ENCODE measurements at places on chromosomes 11 and 22.

- DNase-seq = no peak
These were observed 203.1 kb upstream of the B3GAT1 start for GRCh38 chr11:134615041-134615615.

DNA sequence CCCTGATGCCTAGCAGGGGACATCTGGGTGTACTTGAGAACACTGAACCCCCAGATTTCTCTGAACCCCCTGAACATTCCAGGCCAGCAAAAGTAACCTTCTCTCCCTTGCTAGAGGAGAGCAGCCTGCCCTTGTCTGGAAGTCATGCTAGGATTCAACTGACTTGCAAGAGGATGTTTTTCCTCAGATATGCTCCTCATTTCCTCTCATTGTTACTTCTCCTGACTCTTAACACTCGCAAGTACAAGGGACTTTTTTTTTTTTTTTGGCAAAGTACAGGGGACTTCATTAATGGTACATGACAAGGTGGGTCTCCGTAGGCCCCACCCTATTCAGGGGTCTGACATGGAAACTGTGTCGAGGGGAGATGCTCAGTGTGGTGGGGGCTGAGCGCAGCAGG lies 6.3 kb upstream of the MCHR1 start:
- no peak for DNase-seq

DNA sequence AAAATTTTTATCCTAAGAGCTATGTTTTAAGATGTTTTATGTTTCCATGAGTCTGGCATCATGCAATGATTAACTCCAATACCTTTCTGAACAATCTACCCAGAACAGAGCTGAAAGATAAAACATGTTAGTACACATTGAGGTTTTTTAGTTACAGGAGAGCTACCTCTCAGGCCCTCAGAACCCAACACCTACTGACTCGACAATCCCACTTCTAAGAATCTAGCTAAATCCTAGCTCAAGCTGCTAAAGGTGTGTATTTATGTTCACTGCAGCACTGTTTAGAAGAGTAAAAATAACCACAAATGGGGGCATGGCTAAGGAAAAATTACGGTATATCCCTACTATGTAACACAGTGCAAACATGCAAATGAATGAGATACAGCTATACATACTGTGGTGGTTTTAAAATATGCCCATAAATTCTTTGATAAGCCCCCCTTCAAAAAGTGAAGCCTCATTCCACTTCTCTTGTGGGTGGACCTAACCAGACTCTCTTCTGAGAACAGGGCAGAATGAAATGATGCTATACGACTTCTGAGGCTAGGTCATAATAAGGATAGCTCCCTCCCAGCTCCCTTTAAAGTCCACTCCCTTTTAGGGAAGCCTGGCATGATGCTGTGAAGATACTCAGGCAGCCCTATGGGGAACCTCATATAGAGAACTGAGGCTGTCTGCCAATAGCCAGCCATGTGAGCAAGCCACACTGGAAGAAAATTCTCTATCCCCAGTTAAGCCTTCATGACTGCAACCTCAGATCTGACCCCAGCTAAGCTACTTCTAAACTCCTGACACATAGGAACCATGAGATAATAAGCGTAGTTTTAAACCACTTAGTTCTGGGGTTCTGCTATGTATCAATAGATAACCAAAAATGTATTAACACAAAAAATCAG lies 29.5 kb downstream of the TMEM123 start:
- DNase-seq = peak; percentile 38

- DNase-seq = no peak
These were observed 223.1 kb downstream of the TMEM135 start for GRCh38 chr11:87260811-87261210.

GRCh38 chr11:111949519-111950426 lies 12.6 kb downstream of the DIXDC1 start:
- no peak for DNase-seq

GRCh38 chr22:23609983-23610781 lies 21.9 kb downstream of the DRICH1 start:
- no peak for DNase-seq

GRCh38 chr22:49507607-49508292 lies 319.9 kb downstream of the BRD1 start:
- no peak for DNase-seq

- DNase-seq = no peak
These were observed 110.3 kb downstream of the CADM1 start for GRCh38 chr11:115393950-115394349.

DNA sequence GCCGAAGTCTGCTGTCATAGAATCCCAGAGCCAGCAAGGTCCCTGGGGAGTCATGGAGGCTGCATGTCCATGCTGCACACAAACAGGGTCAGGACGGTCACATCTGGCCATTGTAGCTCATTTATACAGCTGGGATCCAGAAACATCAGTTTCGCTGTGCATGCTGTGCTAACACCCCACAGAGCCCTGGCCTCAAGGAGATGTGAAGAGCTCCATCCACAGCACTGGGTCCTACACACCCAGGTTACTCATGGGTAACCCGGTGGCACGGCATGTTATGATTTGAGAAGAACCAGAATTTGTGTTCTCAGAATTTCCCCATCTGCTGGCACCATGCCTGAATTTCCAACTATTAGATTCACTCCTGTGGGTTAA lies 146.3 kb upstream of the ARHGAP20 start:
- DNase-seq = no peak

GRCh38 chr11:93922830-93923229 lies 72.4 kb upstream of the VSTM5 start:
- DNase-seq = no peak

DNA sequence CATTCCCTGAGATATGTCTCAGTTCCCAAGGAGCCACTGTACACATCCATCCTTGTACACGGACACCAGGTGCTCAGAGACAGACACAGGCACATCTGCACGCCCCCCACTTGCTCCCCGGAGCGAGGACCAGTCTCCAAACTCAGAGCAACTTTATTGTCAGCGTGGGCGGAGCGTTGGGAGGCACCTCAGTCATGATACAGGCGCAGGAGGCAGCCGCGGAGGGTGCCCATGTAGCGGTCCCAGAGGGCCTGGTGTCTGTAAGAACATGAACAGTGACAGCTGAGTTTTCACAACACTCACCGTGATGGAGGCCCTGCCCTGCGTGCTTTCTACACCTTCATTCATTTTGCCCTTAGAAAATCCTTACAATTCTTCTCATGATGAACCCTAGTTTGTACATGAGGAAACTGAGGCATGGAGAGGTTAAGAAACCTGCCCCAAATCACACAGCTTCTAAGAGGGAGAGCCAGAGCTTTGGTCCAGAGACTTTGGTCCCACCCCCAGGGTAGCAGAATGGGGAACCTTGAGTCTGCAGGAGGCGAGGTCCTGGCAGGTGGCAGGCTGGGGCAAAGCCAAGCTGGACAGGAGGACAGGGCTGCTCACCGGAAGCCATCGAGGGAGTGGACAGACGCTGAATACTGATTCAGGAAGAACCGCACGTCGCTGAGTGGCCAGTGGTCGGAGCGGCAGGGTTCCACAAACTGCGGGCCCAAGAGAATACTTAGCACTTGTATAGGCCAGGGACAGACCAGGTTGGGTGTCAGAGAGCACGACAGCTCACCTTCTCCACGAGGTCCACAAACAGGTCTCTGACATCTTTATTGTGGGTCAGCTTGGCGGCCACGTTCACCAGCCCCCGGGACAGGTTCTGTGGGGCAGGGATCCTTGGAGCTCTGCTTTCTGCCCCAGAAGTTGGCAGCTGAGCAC lies 4.2 kb downstream of the FIBP start:
- DNase-seq = no peak

DNA sequence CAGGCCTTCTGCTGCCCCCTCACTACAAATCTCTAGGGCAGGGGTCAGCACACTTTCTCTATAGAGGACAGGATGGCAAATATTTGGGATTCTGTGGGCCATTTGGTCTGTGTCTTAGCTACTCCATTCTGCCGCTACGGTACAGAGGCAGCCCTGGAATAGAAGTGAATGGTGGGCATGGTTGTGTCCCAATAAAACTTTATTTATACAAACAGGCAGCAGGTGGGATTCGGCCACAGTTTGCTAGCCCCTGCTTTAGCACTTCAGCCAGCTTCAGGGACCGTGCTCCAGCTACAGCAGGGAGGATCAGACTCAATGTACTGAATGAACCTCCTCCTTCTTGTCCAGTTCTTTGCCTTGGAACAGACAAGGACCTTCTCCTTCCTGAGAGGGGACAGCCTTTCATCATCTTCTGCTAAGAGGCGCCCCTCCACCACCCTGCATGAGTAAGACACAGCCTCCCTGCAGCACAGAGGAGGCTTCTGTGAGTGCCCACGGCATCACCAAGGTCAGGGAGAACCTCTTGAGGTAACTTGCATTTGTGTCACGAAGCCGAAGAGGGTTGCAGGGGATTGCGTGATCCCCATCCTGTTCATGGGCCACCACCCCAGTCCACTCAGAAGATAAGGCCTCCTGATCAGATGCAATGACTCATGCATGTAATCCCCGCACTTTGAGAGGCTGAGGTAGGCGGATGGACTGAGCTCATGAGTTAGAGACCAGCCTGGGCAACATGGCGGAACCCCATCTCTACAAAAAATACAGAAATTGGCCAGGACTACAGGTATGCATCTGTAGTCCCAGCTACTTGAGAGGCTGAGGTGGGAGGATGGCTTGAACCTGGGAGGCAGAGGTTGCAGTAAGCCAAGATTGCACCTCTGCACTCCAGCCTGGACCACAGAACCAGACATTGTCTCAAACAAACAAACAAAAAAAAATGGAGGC lies 4.6 kb downstream of the C11orf24 start:
- DNase-seq = no peak

All from hypothalamus (tissue), 51 donors.